NCI-H2227 treated with DMSO at 0.1 percent for 48 hours (cell line): ENCODE measurements at places on chromosomes 2 and 18.
A peak's percentile ranks its signal among the peaks of the same experiment; 100 is the strongest.

- DNase-seq = no peak
These were observed 92.2 kb upstream of the ITGB6 start for GRCh38 chr2:160292225-160292624.

- no peak for DNase-seq
These were observed 118.0 kb upstream of the HS6ST1 start for GRCh38 chr2:128436479-128437203.

GRCh38 chr2:126241001-126241400 is 415.0 kb upstream of the GYPC start:
- no peak for DNase-seq

GRCh38 chr2:39659765-39660611 is 5.7 kb upstream of the TMEM178A start:
- no peak for DNase-seq

DNA sequence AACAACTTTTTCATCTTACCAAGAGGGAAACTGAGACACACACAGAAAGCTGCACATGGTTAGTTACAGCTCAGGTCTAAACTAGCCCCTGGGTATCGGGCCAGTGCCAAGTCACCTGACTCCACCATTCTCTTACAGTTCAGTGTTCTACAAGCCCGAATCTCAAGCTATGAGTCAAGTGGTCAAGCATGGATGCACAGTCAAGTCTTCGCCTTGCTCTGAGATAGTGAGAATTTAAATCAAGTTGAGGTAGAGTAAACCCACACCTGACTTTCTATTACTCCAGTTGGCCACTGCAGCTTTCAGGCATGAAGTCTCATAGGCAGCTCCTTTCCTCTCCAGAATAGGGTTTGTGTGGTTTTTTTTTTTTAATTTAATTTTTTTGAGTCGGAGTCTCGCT is 34.5 kb upstream of the ARL5A start:
- DNase-seq = no peak

DNA sequence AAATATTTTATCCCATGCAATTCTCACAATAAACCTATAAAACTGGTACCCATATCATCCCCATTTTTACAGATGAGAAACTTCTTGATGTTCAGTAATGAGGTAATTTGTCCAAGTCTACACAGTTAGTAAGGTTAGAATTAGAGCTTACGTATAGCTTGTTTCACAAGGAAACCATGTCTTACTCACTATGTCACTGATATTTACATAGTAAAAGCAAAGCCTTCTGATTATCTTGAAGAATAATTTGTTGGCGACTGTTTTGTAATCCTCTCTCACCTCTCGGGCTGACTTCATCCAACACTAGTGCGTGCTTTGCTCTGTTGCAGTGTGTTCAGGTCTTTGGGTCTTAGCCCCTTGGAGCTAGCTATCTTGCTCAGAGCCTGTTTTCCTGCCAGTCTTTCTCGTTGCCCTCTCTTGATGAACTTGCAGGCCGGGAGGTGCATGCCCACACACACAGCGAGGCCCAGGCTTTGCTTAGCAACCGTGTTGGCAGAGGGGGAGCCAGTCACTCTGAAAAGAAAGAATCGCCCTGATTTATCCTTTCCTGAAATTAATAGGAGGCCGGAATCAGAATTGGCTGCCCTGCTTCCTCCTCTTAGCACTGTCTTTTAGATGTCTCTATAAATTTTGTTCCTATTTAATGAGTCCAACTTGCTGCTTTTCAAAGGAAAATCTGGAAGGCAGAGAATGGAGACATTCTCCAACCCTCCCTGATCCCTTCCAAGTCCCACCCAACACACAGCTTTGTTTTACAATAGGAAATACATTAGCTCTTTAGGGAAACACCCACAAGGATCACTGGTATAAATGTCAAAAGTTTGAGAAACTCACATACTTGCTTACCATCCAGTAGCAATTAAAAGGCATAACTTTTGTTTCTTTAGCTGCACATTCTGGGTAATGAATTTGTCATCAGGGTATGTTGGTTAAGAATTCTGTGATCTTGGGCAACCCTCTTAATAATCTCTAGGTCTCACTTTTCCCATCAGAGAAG is 97.6 kb upstream of the SEC11C start:
- no peak for DNase-seq

- no peak for DNase-seq
These were observed 2.0 kb upstream of the RALB start for GRCh38 chr2:120250640-120251039.

- no peak for DNase-seq
These were observed 41.8 kb upstream of the PSME4 start for GRCh38 chr2:54012538-54013141.

GRCh38 chr2:111640480-111640879 is 243.5 kb downstream of the ANAPC1 start:
- no peak for DNase-seq

DNA sequence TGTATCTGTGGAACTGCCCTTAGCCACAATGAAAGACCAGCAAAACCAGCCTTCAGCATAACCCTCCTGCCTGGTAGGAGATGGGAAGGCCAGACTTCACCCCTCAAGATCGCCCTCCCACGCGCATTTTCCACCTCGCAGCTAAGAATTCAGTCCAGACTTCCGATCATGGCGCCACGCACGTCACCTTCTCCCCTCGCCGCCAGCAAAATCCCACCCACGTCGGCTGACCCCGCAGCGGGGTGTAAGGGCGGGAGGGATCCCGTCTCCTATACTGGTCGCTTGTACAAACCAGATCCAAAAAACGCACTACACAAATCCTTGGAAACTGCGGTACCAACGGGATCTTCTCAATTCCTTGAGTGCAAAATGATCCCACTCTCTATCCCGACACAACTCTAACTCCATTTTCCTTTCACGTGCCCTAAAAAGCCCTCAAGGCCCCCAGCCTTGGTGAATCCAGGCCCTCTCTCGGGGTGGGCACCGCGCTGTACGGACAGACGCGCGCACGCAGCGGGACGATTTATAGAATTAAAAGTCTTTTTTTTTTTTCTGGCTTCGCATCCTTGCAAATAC is 1.0 kb upstream of the BMPR2 start:
- DNase-seq = peak; percentile 92

DNA sequence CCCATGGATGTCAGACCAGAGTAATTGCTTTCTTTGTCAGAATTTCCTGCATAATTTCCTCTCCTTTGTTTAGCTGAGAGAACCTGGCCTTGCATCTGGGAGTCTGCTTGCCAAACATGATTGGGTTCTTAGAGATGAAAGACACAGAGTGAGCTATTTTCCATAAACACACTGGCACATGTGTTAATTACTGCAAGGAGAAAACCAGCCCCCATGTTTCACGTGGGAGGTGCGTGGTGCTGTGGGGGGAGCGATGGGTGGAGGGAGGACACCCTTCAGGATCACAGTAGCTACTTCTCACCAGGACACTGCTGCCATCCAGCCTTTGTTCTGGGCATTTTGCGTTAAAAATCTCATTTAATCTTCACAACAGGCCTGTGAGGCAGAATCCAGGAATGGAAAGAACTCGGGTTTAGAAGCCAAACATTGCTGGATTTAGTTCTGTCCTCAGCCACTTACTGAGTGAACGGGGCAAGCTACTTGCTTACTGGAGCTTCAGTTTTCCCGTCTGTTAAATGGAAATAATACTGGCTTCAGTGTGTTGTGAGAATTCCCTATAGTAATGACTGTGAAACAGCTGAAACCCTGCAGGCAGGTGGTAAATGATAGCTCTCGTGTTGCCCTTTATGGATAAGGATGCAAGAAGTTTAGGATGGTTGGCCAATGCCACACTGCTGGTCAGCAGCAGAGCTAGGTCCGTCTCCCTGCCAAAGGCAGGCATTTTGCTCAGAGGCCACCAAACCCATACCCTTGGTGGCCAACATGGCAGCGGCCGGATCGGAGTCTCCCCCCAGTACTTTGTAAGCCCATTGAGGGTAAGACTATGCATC is 100.1 kb upstream of the ASAP2 start:
- peak; percentile 49 for DNase-seq

DNA sequence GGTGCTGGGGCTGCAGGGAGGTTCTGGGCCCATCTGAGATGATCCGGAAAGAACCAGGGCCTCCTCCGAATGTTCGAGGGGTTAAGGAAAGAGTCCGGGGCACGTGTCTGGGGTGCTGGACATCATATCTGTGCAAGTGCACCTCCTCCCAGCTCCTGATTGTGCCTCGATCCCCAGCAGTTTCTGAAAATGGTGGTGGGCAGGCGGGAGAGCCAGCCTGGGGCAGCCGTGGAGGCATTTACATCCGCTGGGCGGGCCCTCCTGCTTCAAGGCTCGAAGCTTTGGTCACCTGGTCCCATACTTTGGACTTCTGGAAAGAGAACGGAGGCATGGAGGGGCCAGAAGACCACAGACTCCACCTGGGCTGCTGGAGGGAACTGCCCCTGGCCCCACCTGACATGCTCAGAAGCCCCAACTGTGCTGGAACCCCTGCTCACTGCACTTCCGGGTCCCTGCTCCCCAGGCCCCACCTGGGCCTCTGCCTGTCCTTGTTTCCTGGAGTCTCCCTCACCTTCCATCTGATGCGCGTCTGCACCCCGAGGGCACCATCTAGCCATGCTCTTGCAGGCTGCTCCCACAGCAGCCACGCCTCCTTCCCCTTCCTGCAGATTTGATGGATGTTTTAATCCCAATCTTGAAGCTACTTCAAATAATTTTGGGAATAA is 119.2 kb upstream of the HDAC4 start:
- DNase-seq = no peak
